Subcutaneous adipose tissue (tissue), 4 donors: ENCODE measurements at places on chromosomes 5 and 9. TPM values are rescaled to one million over a fixed set of nuclear protein-coding genes. Genes with fewer than 3 reads are reported as not detected.

The SRP19 gene
- 31.9 TPM for total RNA-seq

The C7 gene
- 72.4 TPM for total RNA-seq

The MEIKIN gene
- total RNA-seq: not detected

The GPRIN1 gene
- 0.34 TPM for total RNA-seq

The FAM13B gene
- 49.1 TPM for total RNA-seq

The NHP2 gene
- total RNA-seq: 154 TPM

The RGS14 gene
- total RNA-seq: 7.3 TPM

The ORM2 gene
- total RNA-seq: not detected

The SLC22A4 gene
- total RNA-seq: 1.2 TPM

The FBN2 gene
- 2.4 TPM for total RNA-seq

The TMEM174 gene
- not detected for total RNA-seq

The MYOZ3 gene
- not detected for total RNA-seq

The ABL1 gene
- 61.8 TPM for total RNA-seq

The NTRK2 gene
- total RNA-seq: 105 TPM

The PCA3 gene
- total RNA-seq: 0.17 TPM

The SH3RF2 gene
- 3.8 TPM for total RNA-seq

The BTNL3 gene
- total RNA-seq: 0.22 TPM

The GLRA1 gene
- total RNA-seq: not detected

The PCDHB2 gene
- total RNA-seq: 2.3 TPM

The SPINK14 gene
- not detected for total RNA-seq

The NMUR2 gene
- not detected for total RNA-seq

The LCN2 gene
- not detected for total RNA-seq

The ZNF608 gene
- 8.3 TPM for total RNA-seq

The ANKRD18A gene
- total RNA-seq: not detected

The PCDHB3 gene
- 0.85 TPM for total RNA-seq

The MYOT gene
- 1.5 TPM for total RNA-seq

The GABBR2 gene
- total RNA-seq: not detected

The SPATA31A3 gene
- total RNA-seq: not detected

The DMRT3 gene
- total RNA-seq: not detected

The PCDHA9 gene
- total RNA-seq: under 0.01 TPM

The TAF1L gene
- not detected for total RNA-seq

The GDNF gene
- 0.17 TPM for total RNA-seq

The CDKN2B gene
- total RNA-seq: 29.8 TPM

The EGFLAM gene
- total RNA-seq: 68.9 TPM

The NDUFAF2 gene
- total RNA-seq: 24.0 TPM

The ARHGEF28 gene
- 11.6 TPM for total RNA-seq

The G3BP1 gene
- 117 TPM for total RNA-seq

The GABRA1 gene
- total RNA-seq: not detected

The NR5A1 gene
- not detected for total RNA-seq

The TEX48 gene
- total RNA-seq: not detected

The SVEP1 gene
- 172 TPM for total RNA-seq

The NUTM2F gene
- total RNA-seq: not detected

The TMEFF1 gene
- not detected for total RNA-seq

The SPINK6 gene
- total RNA-seq: not detected

The MARCHF11 gene
- total RNA-seq: not detected

The GFI1B gene
- total RNA-seq: not detected

The OCLN gene
- total RNA-seq: 3.4 TPM

The SELENOP gene
- total RNA-seq: 1,488 TPM

The FLT4 gene
- total RNA-seq: 10.9 TPM

The NOXA1 gene
- 5.3 TPM for total RNA-seq

The ANKDD1B gene
- total RNA-seq: not detected

The HTR4 gene
- not detected for total RNA-seq
